ENCODE measurements at places on chromosomes 16 and 17.

DNA sequence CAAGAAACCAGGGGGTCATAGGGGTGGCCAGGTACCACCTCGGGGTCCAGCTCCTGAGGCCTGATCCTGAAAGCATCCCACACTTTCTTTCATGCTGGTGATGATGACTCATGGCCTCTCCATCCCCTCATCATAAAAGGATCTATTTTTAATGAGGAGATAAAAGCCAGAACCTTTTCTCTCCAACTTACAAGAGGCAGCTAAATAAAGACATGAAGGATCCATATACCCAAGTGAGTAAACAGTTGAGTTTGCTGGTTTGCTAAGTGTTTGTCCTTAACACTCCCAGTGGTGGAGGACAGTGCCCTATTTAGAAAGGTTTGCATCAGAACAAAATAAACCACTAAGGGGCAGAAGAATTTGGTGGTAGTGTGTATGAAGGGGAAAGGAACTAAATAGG lies 383.8 kb downstream of the GRIN2A start:
- DNase-seq = no peak

DNA sequence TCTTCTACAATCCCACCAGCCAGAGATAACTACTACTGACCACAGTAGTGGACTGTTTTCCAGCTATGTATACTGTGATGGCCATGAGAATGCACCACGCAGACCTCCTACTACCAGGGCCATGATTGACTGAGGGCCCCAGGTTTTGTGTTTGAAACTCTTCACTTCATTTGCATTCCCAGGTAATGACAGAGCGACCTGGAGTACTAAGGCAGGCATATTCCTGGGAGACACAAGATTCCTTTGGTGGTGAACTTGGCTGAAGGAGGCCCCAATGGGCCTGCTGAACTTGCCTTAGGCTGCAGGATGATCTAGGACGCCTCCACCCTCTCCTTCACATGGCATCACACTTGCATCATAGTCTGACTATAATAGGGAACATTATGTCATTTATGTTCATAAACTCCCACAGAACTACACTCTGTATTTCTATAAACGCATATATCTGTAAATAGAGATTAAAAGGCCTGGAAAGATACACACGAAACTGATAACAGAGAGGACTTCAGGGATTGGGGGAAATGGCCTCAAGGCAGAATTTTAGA lies 30.4 kb downstream of the CLEC19A start:
- no peak for DNase-seq

DNA sequence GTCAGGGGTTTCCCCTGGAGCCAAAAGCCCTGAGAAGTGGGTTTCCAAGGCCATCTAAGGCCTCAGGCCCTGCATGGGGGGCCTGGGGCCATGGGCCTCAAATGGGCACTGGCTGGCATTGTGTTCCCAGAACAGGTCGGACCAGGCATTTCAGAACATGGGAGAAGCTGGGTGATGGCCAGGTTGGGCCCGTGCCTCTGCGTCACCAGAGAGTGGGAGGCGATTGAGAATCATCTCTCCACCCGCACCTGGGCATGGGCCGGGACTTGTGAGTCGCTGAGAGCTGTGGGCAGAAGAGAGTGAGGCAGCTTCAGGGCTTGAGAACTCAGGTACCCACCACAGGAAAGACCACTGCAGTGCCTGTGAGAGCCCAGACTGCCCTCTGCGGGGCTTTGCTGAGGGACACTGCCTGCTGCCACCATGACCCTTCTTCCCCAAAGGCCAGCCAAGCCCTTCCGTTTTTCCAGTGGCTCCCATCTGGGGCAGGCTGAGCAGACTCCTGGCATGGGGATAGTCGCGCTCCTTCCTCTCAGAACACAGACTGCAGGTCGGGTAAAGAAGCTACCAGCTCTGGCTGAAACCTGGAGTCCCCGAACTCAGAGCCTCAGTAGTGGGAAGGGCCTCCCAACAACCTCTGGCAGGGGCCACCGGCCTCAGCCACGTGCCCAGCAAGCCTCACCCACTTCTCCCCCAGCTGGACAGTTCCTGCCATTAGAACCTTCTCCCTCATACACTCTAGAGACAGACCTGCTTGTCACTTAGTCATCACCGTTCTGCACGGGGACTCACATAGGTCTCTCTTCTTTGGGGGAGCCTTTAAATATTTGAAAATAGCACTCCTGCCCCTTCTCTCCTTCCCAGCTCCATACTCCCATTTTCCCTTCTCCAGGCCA lies 1.6 kb downstream of the RAB11FIP4 start:
- no peak for DNase-seq

DNA sequence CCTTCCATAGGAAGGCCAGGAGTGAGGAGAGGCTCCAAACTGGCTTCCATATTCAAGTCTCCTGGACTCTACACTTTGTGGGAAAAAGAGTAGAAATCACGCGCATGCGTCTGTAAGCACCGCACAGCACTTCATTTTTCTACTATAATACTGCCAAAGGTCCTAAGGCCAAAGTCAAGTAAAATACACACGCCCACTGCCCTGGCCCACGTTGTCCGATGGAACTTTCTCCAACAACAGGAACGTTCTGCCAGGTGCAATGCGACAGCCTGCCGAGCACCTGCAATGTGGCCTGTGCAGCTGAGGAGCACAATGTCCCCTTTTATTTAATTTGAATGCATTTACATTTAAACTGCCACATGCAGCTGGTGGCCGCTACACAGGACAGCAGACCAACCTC lies 23.5 kb downstream of the DNASE1 start:
- DNase-seq = no peak

- DNase-seq = no peak
These were observed 140.4 kb downstream of the PMP22 start for GRCh38 chr17:15124746-15125145.

GRCh38 chr17:19383681-19384470 lies 3.1 kb downstream of the MFAP4 start:
- DNase-seq = no peak

DNA sequence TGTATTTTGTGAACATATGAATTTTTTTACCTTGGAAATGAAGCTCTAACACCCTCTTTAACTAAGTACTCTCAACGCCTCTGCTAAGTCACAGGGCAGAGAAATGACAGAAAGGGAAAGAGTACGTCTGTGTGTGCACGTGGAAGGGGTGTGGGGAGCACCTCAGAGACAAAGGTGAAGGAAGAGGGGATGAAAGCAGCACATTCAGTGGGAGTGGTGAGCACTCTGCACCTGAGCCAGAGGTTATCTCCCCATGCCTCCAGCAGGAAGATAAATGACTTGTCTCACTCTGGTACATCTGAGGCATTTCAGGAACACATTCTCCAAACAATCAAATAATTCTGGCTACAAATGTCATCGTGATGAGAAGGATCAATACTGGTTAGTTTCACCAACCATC lies 15.0 kb downstream of the GNA13 start:
- DNase-seq = no peak

GRCh38 chr16:50996166-50996829 lies 154.8 kb downstream of the SALL1 start:
- DNase-seq = no peak

GRCh38 chr17:47983492-47984223 lies 12.7 kb downstream of the CDK5RAP3 start:
- no peak for DNase-seq

DNA sequence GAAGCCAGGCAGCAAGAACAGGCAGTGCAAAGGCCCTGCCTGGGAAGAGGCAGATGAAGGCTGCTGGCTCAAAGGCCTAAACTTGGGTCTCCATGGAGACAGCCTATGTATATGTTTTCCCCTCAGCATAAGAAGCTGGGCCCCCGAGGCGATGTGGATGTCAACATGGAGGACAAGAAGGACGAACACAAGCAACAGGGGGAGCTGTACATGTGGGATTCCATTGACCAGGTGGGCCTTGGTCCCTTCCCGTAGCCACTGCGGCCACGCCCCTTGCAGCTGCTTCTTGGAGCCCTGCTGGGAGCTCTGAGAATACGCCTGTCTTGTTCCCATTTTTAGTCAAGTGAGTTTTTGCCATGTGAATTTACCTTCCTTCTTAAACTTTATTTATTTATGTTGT lies 106.0 kb downstream of the SDR42E1 start:
- DNase-seq = no peak

DNA sequence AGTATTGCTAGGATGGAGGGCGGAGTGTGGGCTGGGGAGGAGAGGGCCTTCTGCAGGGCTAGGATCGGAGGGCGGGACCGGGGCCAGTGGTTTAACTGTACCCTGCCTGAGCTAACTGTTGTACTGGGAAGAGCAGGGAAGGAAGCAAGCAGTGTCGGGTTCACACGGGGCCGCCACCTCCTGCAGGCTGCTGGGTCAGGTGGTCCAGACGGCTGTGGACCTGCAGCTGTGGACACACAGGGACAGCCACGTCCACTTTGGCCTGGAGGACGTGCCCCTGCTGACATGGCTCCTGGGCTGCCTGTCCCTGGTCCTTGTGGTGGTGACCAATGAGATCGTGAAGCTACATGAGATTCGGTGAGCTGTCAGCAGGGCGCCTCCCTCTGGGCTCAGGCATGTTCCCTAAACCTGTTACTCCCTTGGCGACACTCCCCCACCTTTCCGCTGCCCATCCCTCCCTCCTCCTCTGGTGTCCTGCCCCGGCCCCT lies 16.6 kb downstream of the CASKIN2 start:
- no peak for DNase-seq

DNA sequence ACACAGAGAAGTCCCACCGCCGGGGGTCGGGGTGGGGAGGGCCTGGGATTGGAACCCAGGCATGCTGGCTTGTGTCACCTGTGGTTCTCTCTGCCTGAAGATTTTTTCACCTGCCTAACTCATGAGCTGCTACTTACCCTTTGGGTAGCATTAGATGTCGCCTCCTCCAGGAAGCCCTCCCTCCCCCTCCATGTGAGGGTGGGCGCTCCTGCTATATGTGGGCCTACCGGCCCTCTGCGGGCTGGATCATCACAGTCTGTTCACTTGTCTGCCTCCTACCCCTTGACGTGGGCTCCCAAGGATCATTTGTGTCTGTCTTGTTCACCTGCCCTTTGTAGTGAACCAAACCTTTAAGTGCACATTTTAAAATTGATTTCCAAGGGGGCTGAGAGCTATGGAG lies 106.8 kb downstream of the SEC14L1 start:
- no peak for DNase-seq

GRCh38 chr16:76409706-76410105 lies 132.5 kb downstream of the CNTNAP4 start:
- DNase-seq = no peak

DNA sequence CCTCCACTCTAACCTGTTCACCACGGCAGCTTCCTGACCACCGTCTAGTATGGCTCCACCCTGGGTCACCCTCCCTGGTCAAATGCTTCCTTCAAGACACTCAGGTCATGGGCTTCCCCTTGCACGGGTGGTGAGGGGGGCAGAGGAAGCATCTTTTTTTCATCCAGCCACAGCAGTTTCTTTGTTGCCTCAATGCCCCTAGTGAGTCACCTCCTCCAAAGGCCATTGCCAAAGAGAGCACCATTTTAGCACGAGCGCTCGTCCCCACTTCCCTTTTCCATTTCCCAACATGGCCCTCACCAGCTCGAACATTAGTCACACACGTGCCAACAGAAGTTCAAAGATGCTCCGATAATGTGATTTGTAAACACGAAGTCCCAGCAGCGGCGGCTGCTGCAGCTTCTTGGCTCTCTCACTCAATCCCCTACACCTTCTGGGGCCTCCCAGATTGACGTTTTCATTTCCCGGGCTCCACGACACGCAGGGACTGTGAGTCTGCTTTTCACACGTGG lies 134.6 kb downstream of the GAS7 start:
- DNase-seq = no peak

- no peak for DNase-seq
These were observed 287.8 kb upstream of the FOXF1 start for GRCh38 chr16:86222547-86222946.

GRCh38 chr17:82416771-82417170 lies 1.4 kb upstream of the HEXD start:
- DNase-seq = no peak

DNA sequence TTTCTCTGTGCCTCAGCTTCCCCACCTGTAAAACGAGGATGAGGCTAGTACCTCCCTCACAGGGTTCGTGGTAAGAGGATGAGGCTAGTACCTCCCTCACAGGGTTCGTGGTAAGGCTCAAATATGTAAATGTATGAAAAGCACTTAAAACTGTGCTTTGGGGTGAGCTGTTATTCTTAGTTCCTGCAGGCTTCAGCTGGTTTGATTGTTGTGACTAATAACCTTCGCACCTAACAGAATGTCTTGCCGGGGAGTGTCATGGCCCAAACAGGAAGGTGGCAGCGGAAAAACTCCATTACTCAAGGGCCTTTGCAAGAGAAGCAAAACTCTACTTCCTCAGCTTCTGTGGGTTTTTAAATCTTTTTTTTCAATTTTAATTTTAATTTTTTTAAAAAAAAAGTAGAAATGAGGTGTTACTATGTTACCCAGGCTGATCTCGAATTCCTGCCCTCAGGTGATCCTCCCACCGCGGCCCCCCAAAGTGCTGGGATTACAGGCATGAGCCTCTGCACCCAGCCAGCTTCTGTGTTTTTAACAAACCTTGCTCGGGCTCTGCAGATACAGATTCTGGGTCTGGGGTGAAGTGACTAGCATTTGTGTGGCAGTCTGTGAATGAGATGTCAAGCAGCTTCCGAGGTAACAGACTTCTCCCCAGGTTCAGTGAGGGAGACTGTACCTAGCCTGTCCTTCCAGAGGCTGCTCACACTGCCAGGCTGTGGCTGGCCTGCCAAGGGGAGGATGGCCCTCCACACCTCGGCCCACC lies 103.0 kb downstream of the RAB11FIP4 start:
- DNase-seq = peak; percentile 53

GRCh38 chr17:81373536-81374160 lies 21.6 kb upstream of the BAHCC1 start:
- DNase-seq = no peak

GRCh38 chr16:9007177-9007794 lies 43.6 kb upstream of the USP7 start:
- DNase-seq = no peak

DNA sequence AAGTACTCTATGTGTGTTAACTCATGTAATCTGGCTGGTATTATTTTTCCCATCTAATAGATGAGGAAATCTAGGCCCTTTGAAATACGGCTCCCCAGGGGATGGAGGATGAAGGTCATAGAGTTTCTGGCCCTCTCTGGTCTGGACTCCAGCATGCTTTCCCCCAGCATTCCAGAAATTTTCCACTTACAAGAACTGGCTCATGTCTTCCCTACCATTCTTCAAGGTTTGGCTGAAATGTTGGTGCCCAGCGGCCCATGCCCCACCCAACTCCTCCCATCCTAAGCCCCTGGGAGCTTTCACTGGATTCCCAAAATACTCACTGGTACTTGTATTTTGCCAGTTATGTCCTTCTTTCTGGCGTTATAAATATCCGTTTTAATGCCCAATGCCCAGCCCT lies 237.5 kb upstream of the NLRP1 start:
- DNase-seq = no peak

GRCh38 chr16:48609652-48610029 lies 339 bp downstream of the N4BP1 start:
- no peak for DNase-seq

GRCh38 chr17:1188812-1189504 lies 9.2 kb upstream of the ABR start:
- DNase-seq = no peak

Measured in stimulated activated CD4-positive, alpha-beta T cell treated with anti-CD3 and anti-CD28 coated beads, Interleukin-1b, Interleukin-23, amount 100 ng/mL, for 4 hours (primary cell).